Liver (tissue), 10 donors: ENCODE measurements at places on chromosomes 7 and 10.

- DNase-seq: peak; percentile 61
Observed at GRCh38 chr7:71752171-71752935, 620.4 kb downstream of the GALNT17 start.

- DNase-seq: no peak
Observed at GRCh38 chr7:7970531-7971307, 2.1 kb downstream of the GLCCI1 start.

GRCh38 chr7:6718124-6718523, 11.4 kb upstream of the ZNF12 start:
- no peak for DNase-seq

DNA sequence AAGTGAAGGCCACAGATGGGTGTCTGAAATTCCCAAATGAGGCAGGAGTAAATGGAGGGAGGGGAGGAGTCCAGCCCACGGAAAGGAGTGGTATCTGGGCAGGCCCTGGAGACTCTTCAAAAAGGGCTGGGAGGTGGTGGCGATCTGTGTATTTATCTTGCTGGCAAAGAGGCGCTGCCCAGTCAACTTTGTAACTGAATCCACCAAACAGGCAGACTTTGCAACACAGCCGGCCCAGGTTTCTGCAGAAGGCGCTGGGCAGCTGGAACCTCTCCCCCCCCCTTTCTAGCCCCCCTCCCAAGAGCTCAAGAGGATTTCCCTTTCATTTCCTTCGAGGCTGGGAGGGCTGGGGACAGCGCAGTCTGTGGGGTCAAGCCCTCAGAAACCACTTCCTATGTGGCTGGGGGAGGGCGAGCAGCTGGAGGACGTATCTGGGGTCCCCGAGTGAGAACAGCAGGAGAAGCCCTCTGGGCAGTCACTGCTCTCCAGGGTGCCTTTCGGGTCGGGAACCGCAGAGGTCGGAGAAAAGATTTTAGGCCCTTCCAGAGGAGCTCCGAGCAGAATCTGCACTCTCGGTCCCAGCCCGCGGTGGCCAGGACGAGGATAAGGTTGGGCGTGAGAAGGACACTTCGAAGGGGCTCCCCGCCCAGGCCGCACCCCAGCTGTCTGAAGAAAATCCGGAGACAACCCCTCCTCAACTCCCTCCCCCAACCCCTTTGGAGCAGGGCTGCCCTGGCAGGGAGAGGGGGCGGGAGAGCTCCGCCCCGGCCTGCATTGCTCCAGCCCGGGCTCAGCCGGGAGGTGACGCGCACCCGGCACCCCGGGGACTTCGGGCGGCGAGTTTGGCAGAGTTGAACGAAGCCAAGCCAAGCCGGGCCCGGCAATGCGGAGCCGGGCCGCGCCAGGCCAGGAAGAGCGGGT, 965 bp downstream of the ZCCHC24 start:
- peak; percentile 63 for DNase-seq

DNA sequence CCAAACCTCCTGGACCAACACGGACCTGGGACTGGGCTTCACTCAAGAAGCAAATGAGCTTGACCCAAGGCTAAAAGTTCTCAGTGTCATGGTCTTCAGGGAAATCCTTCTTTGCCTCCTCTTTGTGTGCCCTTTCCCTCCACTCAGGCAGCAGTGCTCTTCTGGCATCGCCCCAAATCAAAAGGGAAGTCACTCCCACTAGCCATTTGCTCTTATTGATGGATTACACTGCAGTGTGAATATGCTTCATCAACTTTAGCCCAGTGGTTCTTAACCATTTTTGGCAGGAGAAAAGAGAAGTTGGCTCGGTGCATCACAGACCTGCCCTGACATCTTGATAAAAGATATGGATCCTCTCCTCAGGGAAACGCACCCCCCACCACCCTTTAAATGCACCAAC, 19.2 kb upstream of the IKZF1 start:
- no peak for DNase-seq

GRCh38 chr7:149248777-149249176, 9.3 kb downstream of the ZNF212 start:
- DNase-seq: no peak

GRCh38 chr10:103204353-103205255, 11.5 kb upstream of the NT5C2 start:
- DNase-seq: peak; percentile 37

- DNase-seq: no peak
Observed at GRCh38 chr7:90246171-90246570, 1.2 kb downstream of the CFAP69 start.

- peak; percentile 50 for DNase-seq
Observed at GRCh38 chr7:5997210-5997808, 11.5 kb downstream of the PMS2 start.

GRCh38 chr10:20795391-20795790, 101.7 kb downstream of the NEBL start:
- DNase-seq: no peak

DNA sequence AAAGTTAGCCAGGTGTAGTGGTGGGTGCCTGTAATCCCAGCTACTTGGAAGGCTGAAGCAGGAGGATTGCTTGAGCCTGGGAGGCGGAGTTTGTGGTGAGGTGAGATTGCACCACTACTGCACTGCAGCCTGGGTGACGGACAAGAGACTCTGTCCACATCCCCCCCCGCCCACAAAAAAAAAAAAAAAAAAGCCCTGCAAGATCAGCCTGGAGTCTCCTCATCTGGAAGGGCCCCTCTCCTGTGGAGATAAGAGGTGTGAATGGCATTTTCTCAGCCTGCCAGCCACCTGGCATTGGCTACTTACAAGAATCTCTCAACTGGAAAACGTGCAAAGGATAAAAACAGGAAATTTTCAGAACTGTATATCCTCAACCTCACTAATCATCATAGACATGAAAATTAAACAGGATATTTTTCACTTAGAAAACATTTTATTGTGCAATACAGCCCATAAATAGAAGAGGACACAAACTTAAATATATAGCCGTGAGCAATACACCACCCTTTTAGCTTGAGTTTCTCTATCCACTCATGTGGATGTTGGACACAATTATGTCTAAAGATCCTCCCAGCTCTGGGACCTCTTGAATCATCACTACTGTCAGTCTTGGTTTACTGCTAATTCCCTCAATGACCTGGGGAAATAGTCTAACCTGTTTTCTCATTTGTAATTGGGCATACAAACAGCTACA, 11.3 kb upstream of the TSPAN15 start:
- no peak for DNase-seq

DNA sequence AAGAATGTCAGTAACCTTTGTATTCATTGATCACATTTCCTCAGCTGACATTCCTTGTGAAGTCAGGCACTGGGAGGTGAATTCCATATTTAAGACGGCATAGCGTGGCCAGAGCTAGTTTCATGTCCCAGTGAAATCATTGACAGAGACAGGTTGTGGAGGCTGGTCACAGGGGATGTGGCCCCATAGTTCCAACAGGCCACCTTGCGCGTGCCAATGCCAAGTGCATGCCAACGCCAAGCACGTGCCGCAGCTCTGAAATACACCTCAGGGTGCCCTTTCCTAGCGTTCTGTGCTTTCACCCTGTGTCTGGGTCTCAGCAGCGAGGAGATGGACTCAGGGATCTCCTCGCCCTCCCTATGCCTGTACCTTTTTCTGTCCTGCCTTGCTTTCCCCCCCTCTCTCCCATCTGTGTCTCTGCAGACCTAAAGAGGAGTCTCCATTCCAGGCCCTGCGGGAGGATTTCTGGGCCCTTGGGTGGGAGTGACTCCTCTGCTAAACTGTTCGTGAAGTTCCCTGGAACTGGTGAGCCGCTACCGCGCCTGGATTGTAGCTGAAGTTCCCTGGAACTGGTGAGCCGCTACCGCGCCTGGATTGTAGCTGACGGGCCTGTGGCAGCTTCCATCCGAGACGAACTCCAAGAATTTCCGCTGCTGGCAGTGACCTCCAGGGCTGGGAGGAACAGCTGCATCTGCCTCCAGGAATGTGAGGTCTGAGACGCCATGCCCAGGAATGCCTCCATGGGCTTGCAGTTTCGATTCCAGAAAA, 19.7 kb downstream of the AQP1 start:
- DNase-seq: no peak

- DNase-seq: no peak
Observed at GRCh38 chr10:18145652-18146051, 5.4 kb downstream of the CACNB2 start.

DNA sequence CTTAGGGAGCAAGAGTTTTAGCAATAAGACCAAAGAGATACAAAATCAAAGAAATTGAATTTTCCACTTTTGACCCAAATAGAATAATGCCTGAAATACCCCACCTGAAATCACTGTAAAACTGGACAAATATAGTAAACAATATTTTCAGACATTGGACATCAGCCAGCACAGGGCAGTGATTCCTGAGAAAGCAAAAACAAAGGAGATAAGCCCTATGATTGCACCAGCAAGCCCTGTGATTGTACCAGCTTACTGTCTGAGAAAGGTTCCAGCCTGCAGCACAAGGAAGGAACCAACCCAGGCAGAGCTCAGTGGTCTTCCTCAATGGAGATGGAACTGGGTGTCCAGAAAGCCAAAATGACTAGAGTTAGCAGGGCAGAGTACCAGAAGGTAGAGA, 10.3 kb downstream of the TMEM106B start:
- no peak for DNase-seq

DNA sequence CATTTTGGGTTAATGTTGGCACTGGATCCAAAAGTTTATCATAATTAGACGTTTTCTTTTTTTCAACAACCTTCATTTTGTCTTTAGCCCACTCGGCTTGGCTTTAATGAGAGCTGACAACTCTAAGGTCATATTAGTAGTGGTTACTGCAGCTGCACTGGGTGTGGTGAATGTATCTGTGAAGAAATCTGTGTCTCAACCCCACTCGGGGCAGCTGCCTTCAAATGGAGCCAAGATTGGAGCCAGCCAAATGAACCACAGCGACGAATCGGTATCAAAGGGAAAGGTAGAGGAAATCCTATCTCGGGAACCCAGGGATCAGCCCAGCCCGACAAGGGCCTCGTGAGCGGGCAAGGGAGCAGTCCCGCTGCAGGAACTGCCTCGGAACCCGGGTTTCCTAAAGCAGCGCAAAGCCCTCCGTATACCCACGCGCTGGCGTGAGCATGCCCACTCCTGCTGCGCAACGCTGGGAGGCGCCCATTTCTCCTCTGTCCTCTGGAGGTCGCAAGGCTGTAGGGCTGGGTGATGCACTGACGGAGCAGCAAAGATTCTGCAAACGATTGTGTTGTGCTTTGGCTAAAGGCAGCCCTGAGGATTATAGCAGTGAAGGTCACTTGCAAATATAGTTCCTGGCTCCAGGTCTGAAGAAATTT, 98.7 kb upstream of the MBL2 start:
- DNase-seq: no peak

GRCh38 chr7:43754596-43754995, 3.9 kb upstream of the BLVRA start:
- no peak for DNase-seq

GRCh38 chr7:15335390-15335789, 226.4 kb downstream of the AGMO start:
- no peak for DNase-seq

DNA sequence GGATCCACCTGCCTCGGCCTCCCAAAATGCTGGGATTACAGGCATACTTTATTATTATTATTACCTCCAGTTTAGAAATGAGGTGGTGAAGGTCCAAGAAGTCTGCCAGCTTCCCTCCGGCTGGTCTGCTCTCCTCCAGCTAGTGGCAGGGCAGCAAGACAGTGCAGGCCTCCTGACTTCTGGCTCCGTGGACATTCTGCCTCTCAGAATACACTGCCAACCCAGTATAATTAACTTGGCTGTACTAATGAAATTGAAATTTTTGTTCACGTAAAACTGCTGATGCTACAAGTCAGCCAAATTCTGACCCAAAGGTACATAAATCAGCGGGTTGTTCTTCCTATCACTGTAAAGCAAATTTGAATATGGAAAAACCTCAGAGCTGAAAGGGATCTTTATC, 7.6 kb upstream of the PDE1C start:
- DNase-seq: no peak

DNA sequence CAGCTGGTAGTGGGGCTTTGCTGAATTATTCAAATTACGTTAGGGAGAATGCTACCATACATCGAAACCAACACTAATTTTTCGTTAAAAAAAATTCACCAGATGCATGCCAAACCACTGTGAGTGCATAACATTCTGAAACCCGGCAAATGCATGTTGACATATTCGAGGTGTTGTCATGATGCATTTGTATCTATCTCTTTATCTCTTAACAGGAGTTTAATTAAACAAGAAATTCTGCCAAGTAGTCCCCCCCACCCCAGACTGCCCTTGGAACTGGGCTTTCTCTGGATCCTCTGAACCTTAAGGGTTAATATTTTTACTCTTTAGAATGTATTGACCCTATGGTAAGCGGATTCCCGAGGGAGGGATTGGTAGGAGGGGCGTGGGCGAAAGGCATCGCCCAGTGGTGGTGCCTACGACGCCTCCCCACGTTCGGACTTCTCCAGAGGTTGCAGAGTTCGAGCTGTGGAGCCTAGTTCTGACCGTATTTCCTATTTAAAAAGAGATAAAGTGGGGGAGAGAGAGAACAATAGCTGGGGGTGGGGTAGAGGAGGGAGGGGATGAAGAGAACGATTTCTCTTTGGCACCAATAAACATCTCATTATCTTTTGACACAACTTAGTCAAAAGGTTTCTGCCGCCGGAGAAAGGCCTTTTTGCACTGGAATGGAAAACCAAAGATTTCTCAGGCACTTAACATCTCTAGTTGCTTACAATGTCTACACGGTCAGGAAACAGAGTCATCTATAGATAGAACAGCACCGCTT, 7.2 kb downstream of the DLX6 start:
- no peak for DNase-seq

DNA sequence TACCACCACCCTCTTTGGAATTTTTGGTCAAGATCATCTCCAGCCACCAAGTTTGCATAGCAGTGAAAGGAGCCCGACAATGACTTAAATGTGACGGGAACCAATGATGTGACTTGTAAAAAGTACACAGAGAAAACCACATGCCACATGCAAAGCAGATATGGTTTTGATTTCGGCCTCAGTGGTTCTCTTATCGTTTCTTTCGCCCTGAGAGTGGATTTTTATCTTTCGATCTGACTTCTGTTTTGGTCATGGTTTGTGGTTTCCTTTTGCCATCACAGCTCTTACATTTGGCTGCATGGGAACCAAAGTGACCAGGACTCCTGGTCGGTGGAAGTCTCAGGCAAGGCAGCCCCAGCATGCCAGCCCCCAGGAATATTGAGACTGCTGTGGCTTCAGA, 31.5 kb downstream of the TCF7L2 start:
- DNase-seq: no peak

GRCh38 chr10:77512219-77512578, 125.4 kb downstream of the KCNMA1 start:
- no peak for DNase-seq

DNA sequence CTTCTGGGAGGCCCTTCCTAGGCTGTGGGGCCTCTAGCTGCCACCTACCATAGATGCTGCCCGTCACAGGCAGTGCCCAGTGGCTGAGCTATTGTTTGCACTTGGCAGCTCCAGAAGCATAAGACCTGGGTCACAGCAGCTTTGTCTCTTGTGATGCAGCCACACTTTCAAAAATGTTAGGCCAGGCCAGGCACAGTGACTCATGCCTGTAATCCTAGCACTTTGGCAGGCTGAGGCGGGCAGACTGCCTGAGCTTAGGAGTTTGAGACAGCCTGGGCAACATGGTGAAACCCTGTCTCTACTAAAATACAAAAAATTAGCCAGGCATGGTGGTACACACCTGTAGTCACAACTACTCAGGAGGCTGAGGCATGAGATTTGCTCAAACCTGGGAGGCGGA, 9.5 kb upstream of the KAZALD1 start:
- DNase-seq: no peak
